Stimulated activated CD8-positive, alpha-beta memory T cell treated with anti-CD3 and anti-CD28 coated beads, Interleukin-4, amount 100 ng/mL, for 48 hours (primary cell): ENCODE measurements at places on chromosomes 11 and 22.

DNA sequence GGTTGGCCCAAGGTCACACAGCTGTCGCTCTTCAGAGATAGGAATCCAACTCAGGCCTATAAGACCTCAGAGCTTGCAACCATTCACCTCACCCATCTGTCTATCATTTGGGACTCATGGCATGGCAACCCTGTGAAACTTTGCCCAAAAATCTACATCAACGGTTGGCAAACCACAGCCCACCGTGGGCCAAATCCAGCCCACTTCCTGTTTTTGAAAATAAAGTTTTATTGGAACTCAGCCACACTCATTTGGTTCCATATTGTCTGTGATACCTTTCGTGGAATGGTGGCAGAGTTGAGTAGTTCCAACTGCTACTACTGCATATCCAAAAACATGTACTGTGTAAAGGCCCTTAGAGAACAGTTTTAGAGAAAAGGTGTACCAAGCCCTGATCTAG, 307.8 kb downstream of the MN1 start:
- no peak for DNase-seq

- DNase-seq, result no peak
Observed at GRCh38 chr11:45204761-45205160, 58.3 kb downstream of the PRDM11 start.

DNA sequence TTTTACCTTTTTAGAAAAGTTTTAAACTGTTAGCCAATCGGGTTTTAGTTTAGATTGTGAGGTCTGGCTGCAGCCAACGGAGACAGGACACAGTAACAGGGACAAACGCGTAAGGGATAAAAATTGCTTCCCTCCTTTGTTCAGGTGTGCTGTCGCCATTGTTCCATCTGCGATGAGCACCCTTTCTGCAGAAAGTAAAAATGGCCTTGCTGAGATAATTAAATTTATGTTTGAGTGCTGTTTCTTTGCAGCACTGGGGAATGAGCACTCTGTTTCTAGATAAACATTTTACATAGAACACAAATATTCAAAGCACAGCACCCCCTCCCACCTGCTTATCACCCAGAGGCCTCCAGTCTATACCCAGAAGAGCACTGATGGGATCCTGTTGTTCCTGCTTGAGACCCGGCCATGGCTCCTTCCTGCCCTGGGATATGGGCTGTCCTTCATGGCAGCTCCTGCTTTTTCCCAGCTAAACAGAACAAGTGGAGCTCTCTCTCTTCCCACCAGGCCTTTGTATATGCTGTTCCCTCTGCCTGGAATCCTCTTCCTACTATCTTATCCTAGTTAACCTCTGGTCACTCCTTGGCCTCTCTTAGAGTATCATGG, 34.3 kb upstream of the CELSR1 start:
- no peak for DNase-seq

- DNase-seq, result peak; percentile 80
Observed at GRCh38 chr22:20551805-20552442, 44.5 kb downstream of the MED15 start.

DNA sequence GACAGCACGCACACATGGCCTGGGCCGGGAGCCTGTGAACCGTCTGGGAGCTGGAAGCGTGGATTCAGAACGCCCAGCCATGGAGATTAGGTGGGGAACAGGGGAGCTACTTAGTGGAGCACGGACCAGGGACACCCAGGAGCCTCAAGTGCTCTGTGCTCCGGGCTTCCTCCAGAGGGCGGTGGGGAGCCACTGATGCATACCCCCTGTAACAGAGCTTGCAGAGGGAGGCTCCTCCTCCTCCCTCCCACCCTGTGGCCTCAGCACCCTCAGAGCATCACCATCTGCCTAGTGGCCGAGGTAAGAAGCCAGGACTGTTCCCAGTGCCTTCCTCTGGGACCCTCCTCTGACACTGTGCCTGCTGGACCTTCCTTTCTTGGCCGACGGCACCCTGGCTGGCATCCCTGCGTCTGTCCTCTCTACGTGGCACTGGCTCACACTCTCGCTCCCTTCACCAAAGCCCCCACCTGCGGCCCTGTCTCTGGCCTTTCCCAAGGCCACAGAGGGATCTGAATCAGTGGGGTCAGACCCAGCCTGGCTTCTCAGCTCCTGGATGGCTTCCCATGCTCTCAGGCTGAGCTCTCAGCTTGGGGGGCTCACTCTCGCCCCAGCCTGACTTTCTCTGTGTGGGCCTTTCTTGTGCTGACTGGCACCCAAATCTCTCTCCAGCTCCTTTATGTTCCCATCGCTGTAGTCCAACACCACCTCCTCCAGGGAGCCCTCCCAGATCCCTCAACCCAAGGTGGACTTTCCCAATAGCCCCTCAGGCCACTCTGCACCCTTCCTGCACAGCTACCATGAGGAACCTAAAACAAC, 780.9 kb downstream of the BRD1 start:
- peak; percentile 65 for DNase-seq

GRCh38 chr11:12812849-12813248, 138.6 kb downstream of the TEAD1 start:
- no peak for DNase-seq

GRCh38 chr11:95930948-95931347, 7.0 kb upstream of the MTMR2 start:
- DNase-seq, result no peak
